ENCODE measurements at places on chromosomes 11 and 22. TPM values are rescaled to one million over a fixed set of nuclear protein-coding genes. Genes with fewer than 3 reads are reported as not detected.

Gene OR5B21
- total RNA-seq = not detected

Gene OTOG
- not detected for total RNA-seq

Gene SMIM35
- total RNA-seq = not detected

Gene ISX
- not detected for total RNA-seq

Gene SUSD2
- total RNA-seq = 0.99 TPM

Gene NLRP14
- total RNA-seq = not detected

Gene SPTBN2
- total RNA-seq = 0.27 TPM

Gene TREH
- not detected for total RNA-seq

DNA sequence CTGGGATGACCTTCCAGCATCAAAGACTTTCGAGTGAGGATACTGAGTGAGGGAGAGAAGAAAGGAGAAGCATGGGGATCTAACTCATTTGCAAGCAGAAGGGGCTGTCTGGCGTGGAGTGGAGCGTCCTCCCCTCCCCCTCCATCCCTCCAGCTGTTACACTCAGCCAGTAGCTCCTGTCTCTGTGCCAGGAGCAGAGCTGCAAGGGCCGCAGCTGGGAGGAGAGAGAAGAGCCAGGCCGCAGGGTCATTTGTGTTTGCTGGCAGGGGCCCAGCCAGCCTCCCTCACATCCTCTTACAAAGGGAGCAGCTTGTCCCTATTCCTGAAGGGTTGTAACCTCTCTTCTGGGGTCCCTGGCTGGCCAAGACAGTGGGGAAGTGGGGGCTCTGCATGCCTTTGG lies 57.9 kb downstream of the NECTIN1 start:
- peak; percentile 84 for DNase-seq

DNA sequence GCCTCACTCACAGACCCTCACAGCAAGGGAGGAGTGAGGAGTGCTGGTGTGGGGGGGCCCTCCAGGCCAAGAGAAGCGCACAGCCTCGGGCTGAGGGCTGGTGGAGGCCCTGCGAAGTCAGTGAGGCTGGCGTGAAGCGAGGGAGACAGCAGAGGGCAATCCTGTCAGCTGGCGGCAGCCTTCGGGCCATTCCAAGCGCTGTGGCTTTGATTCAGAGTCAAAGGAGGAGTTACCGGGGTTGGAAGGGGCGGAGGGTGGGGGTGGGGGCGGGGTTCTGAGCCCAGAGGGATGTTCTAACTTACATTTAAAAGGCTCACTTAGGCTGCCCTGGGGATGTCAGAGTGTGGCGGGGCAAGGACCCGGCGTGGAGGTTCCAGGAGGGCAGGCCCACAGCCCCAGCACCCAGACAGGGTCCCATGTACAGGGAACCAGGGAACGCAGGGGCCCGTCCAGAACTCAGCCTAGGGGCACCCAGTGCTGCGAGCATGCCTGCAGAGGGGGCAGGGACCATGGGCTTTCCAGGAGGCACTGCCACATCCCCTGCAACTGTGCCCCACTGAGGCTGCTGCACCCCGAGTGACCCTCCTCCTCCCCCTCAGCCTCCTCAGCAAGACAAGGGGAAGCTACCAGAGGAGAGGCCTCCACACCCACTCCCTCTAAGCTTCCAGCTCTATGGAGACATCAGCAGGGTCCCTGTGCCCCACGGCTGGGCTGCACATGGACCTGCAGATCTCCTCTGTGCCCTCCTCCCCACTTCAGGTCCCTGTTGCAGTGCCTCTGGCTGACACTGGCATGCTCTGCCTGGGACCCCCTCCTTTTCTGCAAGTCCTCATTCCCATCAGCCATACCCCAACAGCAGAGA lies 39.7 kb upstream of the TTLL12 start:
- no peak for DNase-seq

GRCh38 chr11:44993971-44994704 lies 43.5 kb upstream of the TP53I11 start:
- DNase-seq = no peak

GRCh38 chr11:93481279-93481678 lies 61.9 kb downstream of the SMCO4 start:
- no peak for DNase-seq

- DNase-seq = peak; percentile 51
Measured at GRCh38 chr11:10858439-10859325, 829 bp upstream of the ZBED5 start.

- peak; percentile 67 for DNase-seq
Measured at GRCh38 chr11:93652161-93652597, 9.3 kb upstream of the CEP295 start.

GRCh38 chr22:41745968-41746367 lies 46.7 kb downstream of the MEI1 start:
- no peak for DNase-seq

GRCh38 chr11:27398400-27398770 lies 35.4 kb upstream of the CCDC34 start:
- no peak for DNase-seq

DNA sequence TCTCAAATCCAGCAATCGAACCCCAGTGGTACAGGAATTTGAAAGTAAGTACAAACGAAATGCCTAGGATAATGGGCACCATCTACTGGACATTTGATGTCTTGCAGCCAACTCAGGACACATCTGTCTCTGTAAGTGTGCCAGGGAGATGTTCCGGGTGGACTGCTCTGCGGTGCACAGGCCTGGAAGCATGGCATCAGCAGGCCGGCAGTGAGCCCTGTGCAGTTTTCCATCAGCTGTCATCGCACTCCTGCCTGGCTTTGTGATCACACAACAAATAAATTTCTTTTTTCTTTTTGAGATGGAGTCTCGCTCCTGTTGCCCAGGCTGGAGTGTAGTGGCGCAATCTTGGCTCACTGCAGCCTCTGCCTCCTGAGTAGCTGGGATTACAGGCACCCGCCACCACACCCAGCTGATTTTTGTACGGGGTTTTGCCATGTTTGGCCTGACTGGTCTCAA lies 71.0 kb downstream of the JAM3 start:
- peak; percentile 92 for DNase-seq

GRCh38 chr11:17366495-17366894 lies 14.9 kb downstream of the NCR3LG1 start:
- DNase-seq = no peak

DNA sequence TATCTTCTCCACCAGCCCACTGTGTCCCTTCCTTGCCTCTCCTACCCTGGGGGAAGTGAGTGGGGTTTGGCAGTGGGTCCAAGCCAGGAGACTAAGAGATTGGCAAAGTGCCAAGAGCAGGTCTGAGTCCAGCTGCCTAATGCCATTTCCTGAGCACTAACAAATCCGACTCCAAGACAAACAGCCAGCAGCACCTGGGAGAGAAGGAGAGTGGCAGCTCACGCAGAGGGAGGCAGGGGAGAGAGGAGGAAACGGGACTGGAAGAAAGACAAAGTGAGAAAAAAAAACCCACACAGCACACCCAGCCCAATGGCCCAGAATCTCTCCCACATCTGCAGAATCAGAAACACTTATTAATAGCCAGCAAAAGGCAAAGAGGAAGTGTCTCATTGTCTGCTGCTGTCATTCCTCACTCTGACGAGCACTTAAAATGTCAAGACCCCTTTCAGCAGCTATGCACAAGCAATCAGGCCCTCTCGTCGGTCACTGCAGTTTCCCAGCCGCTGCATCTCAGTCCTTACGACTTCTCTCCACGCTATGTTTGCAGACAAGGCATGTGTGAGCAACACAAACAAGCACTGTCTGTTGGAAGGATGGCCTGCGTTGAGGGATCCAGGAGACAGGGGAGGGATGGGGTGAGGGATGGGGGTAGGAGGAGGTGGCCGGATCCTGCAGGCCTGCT lies 558.4 kb upstream of the CADM1 start:
- no peak for DNase-seq

- peak; percentile 91 for DNase-seq
Measured at GRCh38 chr22:42959576-42960509, 55.1 kb downstream of the PACSIN2 start.

DNA sequence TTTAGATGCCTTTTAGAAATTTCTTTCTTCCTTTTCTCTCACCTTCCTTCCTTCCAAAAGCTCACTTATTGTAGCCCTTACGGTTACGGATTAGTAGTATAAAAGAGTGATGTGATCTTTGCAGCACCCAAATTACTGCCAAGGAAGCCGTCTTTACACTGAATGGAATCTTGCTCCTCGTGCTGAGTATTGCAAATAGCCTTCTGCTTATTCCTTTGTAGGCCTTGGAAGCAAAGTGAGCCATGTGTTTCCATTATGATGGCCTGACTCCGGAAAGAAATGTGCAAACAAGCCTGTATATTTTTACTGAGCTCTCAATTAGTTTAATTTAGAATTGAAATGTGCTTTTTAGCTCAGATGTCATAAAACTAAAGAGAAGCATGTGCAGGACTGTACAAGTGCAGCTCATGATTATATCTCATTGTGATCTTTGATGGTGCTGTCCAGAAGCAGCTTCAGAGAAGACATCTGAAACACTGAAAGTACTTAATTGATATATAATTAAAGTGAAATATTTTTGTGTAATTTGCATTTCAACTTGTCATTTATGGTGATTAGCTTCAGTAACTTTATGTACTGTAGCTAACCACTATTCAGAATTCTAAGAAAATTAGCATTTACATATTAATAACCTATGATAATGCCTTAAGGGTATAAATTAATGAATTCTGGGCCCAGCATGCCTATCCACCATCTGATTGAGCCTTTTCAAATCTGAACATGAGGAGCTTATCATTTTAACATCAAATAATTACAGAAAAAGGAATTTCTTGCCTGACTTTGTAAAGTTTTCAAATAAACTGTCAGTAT lies 129.3 kb downstream of the GRIA4 start:
- no peak for DNase-seq

DNA sequence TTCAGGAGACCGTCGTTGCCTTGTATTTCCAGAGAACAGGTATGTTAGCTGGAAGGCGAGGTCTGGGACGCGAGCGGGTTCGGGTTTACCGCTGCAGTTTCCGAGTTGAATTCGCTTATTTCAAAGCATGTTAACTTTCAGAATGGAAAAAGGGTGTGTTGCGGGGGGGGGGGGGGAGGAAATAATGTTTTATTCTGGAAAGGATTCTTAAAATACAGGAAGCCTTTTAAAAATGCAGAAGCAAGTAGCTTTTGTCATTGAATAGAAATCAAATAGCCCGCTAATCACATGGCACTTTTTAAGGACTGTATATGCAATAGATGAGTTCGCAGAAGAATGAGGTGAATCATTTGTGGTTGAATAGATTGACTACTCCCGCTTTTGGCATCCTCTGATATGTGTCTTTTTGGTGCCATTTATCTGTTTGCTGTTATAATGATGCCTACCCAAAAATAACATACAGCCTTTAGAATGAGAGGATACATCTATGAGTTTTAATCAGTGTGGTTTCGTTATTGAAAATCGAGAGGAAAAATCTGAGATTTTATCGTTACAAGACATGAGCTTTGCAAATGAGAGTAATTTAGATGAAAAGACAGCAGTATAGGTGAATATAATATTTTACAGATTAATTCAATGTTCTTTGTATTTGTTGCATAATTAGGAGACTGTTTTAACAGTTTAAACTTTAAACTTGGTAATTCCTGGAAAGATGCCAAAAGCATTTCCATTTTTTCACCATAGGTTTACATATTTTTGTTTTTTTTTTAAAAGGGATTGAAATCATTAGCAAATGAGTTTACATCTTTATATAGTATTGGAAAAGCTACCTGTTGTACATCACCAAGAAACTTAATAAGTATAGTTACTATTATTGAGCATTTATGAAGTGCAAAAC lies 1.7 kb downstream of the PDE3B start:
- peak; percentile 14 for DNase-seq

- DNase-seq = no peak
Measured at GRCh38 chr11:47442514-47442913, 6.4 kb downstream of the RAPSN start.

- DNase-seq = peak; percentile 97
Measured at GRCh38 chr22:29040385-29041275, 21.0 kb downstream of the C22orf31 start.

GRCh38 chr11:17807034-17807433 lies 72.5 kb downstream of the KCNC1 start:
- DNase-seq = no peak
